Stimulated activated CD4-positive, alpha-beta T cell treated with anti-CD3 and anti-CD28 coated beads, Interleukin-1b, Interleukin-23, amount 100 ng/mL, for 1 hour (primary cell): ENCODE measurements at places on chromosomes 2 and 18.

- DNase-seq = no peak
Observed at GRCh38 chr18:79625924-79626561, 53.6 kb upstream of the CTDP1 start.

GRCh38 chr18:32542221-32542798 lies 71.6 kb upstream of the GAREM1 start:
- DNase-seq = no peak

DNA sequence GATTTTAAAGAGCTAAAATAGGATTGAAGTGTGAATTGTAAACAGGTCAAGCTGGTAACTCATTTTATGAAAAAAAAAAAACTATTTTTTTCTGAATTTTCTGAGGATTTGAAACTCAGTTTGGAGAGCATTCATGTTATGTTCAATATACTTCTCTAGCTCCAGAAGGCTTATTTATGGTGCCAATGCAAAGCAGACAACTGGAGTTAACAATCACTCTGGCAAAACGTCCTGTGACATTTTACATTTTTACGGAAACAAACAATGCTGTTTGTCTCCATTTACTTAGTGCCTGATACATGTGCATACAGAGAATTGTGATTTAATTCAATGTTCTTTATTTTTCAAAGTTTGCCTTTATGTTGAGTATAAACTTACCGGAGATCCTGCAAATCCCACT lies 96.0 kb downstream of the COL5A2 start:
- no peak for DNase-seq

- no peak for DNase-seq
Observed at GRCh38 chr2:159564081-159564480, 52.3 kb downstream of the BAZ2B start.

DNA sequence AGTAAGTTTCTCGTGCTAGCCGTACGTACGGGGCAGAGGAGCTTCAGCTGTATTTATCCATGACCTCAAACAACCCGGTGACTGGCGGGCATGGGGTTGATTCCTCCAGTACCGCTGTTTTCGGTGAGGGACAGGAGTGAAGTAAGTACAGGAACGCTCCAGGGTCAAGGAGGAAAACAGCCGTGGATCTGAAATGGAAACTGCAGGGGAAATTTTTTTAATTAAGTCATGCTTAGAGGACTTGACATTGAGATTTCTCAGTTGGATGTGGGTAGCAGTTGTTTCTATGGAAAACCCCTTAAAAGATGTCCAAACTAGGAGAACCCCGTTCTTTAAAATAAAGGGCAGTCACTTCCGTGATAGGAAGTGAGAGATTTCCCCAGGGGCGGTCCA lies 1.2 kb downstream of the RAB12 start:
- no peak for DNase-seq

DNA sequence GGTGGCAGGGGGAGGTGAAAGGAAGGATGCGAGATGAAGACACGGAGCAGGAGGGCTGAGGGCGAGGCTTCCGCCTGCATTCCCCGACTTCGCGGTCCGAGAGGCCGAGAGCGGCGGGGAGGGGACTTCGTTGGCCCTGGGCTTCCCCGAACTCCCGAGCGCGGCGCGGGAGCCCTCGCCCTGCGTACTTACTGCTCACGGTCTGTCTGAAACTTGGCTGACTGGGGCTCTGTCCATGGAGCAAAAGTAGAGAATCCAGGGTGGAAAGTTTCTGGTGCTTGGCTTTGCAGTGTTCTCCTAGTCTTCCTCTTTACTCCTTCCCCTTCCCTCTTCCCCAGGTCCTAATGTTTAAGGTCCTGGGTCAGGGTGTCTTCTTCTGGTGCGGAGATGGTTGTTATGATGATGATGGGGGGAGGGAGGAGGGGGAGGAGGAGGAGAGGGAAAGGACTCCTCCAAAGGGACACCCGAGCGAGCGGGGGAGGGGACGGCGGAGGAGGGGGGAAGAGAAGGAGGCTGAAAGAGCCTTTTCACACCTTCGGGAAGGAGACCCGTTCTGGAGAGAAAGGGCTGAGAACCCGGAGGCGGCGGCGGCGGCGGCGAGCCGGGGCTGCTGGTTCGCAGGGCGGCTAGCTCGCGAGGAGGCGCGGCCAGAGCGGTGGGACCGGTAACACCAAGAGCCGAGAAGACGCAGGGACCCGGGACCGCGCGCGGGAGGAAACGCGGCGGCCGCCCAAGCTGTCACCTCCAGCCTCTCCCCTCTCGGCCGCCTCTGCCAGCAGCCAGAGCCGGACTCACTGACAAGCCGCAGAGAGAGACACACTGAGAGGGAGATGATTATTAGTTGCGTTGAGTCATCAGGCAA lies at the start of gene SATB2:
TSS of gene SATB2 (minus strand) at position 793 of the 862 bp plus-strand sequence. CDS start 1,902 bp downstream, outside the sequence.
- DNase-seq = no peak

- DNase-seq = no peak
Observed at GRCh38 chr2:56960581-56960980, 776.8 kb downstream of the CCDC85A start.

DNA sequence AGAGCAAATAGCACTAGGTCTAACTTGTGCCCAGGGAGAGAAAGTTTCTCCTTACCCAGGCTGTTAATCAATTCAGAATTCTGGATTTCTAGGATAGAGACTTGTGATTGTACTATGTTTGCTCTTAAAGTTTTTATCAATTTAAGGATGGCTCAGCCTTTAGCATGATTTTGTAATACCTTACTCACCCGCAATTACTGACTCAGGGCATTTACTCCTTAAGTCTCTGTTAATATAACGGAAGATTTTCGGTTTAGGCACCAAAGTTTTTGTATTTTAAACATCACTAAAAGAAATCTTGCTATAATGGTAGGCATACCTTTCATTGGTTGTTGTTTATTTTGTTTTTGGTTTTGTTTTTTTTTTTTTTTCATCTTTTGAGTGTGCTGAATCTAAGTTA lies 358.2 kb downstream of the RBM43 start:
- no peak for DNase-seq

GRCh38 chr2:159118859-159119500 lies 150.5 kb downstream of the TANC1 start:
- DNase-seq = no peak

DNA sequence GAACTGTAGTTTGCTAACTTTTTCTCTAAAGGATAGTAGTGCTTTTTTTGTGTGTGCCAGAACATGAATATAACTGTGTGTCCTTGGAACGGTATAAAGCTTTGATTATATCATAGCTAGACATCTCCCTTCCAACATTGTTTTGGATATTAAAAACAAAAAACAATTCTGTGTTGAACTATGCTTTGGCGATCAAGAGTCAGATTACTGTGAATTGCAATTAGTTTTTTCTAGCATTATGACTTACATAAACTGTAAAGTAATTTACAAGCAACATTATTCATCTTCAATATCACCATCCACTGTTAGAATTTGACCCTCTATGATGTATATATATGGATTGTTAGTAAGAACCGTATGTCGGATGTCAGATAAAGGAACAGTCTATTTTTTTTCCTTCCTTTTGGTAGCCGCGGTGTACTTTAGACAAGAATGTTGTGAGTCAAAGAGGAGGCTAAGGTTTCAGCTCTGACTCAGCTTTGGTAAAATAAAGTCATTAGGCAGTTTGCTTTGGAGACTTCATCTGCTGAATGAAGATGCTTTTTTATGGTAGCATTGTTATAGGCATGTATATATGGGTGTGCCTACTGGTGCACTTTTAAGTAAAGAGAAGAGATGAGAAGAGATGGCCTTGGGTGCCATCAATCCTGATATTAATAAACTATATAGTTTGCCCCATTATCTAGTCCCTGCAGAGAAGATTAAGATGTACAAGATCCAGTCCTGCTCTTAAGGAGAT lies 76.4 kb downstream of the LTBP1 start:
- DNase-seq = no peak

- no peak for DNase-seq
Observed at GRCh38 chr2:122758967-122759366, 1003.5 kb downstream of the TSN start.

- DNase-seq = no peak
Observed at GRCh38 chr2:84727315-84727714, 153.6 kb downstream of the TRABD2A start.

GRCh38 chr2:19041434-19042041 lies 316.9 kb downstream of the OSR1 start:
- no peak for DNase-seq

- DNase-seq = no peak
Observed at GRCh38 chr2:49827366-49827765, 673.1 kb upstream of the FSHR start.

- DNase-seq = no peak
Observed at GRCh38 chr2:60932954-60933353, 51.6 kb downstream of the REL start.

DNA sequence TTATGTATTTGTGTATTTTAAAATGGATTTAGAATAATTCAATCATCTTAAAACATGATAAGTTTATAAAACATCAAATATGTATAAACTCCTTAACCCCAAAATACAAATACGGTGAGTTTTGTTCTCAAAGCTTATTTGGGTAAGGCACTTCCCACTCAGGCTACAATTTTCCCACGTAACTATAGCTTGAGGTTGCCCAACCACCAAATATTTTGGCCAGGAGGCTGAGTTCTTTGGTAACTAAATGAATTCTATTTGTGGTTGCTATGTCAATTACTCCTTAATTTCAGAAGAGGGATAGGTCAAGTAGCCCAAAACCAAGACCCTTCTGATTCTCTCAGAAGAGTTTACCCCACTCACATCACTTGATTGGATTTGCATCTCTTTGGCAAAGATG lies 70.4 kb downstream of the MYL12B start:
- DNase-seq = no peak
